ENCODE measurements at places on chromosomes 7 and 10.

DNA sequence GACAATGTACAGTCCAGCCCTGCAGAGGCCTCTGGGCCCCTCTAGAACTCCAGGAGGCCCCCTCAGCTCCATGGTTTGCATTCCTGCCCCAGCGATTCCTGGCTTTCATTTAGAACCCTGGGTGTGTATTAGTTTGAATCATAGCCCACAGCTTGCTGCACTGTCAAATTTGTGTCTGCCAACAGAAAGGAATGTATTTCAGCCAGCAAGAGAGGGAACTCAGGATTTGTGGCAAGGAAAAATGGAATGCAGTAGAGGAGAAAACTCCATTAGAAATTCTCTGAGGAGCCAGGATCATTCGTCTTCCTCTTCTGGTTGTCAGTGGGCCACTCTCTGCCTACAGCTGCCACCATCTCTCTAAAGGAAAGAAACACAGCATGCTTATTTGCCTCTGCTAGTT lies 27.9 kb upstream of the WDR11 start:
- no peak for DNase-seq

GRCh38 chr10:48461623-48462481 lies 143.0 kb downstream of the ARHGAP22 start:
- no peak for DNase-seq

DNA sequence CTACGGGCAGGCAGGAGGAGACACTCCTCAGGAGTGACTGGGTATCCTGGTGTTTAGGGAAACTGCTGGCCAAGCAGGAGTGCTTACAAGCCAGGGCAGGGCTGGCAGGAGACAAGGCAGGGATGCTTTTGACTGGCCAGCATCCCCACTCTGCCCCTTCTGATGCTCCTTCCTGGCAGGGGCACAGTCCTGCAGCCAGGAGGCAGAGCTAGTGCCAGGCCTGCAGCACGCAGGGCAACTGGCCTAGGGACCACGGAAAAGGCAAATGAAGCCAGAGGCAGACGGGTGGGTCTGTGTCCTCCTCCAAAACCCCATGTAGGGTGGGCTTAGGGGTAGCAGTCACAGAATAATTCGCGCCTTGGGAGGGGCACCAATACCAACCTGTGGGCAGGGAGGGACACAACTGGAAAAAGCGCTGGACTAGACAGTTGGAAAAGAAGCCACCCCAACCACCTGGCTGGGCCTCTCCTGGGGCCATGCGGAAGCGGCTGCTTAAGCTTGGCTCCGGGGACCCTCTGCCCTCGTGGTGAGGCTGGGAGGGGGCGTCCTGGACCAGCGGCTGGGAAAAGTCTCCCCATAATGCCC lies 4.8 kb downstream of the IMPDH1 start:
- DNase-seq = no peak

- DNase-seq = no peak
Observed at GRCh38 chr7:30681815-30682211, 443 bp downstream of the CRHR2 start.

DNA sequence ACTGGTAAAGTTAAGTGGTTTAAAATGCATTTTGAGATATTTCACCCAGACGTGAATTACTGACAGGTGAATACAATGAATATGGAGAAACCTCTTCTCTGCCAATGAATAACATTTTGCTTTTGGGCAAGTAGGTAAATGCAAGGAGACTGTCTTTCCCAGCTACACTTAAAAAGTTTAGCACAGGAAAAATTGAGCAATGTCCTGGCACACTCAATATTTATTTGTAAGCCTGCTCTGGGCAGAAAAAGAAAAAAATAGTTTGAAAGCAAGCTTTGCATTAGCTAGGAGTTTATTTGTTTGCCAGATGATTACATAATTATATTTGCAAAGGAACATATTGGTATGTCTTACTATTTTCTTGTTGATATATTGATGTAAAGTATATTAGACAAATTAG lies 624.2 kb downstream of the ACTR3B start:
- no peak for DNase-seq

Data from cortex of kidney (tissue), 1 donor.